Skeletal muscle cell (primary cell): ENCODE measurements at places on chromosomes 4 and X.
A peak's percentile ranks its signal among the peaks of the same experiment; 100 is the strongest.

GRCh38 chrX:95427389-95427788 is 1257.3 kb upstream of the DIAPH2 start:
- DNase-seq: peak; percentile 1

DNA sequence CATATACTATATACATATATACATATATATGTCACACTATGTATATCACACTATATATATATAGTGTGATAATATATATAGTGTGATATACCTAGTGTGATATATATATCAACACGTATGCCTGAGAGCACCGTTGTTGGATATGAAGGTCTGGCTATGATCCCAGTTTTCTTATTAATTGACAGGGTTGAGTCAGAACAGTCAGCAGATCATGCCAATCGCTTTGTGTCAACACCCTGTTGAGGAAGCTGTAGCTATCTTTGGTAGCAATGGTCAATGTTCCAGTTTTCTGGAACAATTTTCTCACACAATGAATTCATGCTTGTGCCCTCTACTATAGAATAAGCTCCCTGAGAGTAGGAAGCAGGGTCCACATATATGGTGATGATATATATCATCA is 496.0 kb upstream of the AGA start:
- no peak for DNase-seq

GRCh38 chr4:8266508-8266907 is 3.0 kb upstream of the HTRA3 start:
- DNase-seq: no peak

- no peak for DNase-seq
These were observed 22.2 kb downstream of the PHKA2 start for GRCh38 chrX:18961686-18962085.

DNA sequence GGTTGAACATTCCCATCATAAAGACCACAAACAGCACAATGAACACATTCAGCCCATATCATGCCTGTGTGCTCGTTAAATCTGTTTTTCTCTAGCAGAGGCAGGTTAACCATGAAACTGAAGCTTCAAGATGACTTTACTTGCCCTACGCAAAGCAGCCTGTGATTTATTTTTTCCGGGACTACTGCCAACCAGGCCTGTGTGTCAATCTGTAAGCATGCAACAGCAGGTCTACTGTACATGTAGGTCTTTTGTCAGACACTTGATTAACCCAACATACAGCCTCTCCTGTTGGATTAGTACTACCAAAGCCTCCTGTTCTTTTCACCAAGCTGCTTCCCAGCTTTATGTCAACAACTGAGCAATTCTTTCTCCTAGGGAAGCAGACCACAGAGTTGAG is 85.5 kb upstream of the ACSL1 start:
- peak; percentile 3 for DNase-seq

DNA sequence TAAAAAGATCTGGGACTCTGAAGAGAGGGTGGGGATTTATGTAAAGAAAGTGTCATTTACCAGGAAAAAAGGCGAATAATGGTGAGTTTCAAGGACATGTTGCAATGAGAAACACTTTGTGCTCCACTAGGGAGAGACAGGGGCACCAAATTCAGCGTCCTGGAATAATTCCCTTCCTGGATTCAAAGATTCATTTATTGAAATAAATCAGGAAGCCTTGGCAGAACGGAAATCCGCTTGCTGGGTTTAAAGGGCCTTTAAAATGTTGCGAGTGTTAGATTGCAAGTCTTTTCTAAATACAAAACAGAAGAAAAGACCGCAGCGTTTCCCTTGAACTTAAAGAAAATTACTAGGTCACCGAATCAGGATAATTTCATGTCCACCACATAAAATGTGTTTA is 3.8 kb upstream of the ZIC3 start:
- no peak for DNase-seq

DNA sequence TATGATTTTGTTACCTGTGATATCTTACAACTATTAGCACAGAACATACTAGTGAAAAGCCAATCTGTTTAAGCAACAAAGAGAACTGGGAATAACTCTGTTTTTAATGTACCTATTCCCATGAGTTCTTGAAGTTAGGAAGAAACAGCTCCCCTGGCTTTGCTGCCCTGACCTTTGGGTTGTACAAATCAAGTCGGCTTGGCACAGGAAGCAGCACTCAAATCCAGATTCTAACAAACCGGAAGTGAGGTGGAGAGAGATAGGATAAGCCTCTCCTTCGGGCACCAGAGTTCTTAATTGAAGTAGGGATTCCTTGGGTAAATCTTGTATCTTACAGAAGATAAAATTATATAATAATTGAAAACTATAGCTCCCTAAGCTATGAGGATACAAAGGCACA is 144.8 kb upstream of the CPEB2 start:
- DNase-seq: no peak

DNA sequence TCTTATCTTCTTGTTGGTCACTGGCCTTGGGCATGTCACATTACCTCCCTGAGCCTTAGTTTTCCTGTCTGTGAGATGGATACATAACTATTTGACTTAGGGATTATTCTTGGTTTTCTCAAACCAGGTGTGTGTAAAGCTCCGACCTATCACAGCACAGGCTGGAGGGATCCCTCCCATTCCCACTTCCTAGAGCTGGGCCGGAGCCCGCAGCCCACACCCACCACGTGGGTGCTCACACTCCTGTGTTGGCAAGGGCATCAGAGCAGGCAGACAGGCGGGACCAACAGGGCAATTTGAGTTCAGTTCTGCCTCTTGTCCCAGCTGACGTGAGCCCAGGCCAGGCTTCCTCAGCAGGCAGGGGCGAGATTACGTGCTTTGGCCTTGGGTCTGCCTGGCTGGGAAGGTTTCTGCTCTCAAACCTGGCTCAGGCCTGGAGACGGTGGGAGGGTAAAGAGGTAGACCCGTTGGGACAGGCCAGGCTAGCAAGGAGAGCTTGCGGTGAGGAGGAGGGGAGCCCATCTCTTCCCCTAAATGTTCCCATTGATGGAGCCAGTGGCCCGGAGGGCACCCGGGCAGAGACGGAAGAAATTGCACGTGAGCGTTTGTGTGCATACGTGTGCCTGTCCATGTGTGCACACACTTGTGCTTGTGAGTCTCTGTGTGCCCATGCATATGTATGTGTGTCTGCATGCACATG is 734 bp upstream of the SH3TC1 start:
- DNase-seq: no peak

DNA sequence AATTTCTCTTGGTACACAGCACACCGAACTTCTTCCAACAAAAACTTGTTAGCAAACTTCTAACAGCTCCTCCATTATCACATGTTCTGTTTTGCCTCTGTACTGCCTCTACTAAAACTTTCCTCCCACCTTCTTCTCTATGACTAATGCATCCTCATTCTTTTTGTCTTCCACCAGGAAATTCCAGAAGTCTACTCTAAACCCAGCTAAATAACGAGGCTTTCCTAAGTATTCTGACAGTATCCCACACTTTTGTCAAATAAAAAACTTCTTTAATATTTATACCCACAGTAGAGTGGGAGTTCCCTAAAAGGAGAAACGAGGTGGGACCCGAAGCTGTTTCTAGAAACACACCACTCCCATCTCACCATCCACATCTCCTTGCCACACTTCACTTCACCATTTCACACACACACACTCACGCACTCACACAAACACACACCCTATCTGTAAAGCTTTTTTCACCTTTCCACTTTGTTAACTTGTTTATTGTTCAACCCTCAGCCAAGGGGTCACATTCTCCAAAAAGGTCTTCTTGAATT is 280.3 kb downstream of the ARAP2 start:
- no peak for DNase-seq

DNA sequence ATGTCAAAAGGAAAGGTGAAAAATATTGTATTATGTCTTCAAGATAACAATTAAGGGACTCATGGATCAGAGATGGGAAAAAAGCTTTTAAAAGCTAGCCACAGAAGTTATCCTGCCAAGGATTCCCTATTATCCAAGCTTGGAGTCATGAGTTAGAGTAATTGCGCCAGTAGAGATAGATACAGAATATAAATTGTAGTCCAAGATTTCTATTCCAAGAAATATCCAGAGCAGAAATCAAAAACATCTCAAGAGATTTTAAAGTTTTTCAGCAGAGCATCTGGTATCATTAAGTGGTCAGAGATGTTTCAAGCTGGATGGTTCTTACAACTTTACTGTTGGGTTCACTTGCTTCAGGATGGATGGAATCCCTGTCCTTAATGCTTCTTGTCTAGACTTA is 186.7 kb downstream of the PCDH18 start:
- DNase-seq: no peak

DNA sequence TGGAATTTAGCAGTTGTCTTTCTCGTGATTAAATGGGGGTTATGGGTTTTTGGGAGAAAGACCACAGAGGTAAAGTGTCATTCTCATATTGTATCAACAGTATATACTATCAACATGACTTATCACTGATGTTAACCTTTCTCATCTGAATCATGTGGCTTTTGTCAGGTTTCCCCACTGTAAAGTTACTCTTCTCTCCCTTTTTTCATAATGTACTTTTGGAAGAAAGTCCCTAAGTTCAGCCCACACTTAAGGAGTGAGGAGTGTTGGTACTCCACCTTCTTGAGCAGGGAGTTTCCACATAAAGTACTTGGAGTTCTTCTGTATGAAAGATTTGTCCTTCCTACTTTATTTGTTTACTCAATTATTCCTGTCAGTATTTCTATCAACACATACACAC is 169.9 kb downstream of the ZNF330 start:
- DNase-seq: no peak

DNA sequence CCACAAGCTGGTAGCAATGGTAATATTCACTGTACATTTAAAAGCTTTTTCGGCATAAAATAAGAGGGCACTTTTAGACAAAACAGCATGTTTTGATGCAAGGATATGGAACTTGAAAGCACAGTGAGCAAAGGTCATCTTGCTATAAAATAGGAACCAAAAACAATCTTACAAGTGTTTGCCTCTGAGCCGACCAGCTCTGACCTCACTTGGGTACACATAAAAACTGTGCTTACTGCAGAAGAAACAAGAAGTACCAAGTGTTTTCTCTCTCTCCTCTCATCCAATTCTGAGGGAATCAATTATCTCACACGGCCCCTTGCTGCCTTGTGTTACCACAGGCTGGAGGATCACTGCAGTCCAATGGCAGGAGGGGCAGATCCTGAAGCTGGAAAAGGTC is 4.8 kb upstream of the IQSEC2 start:
- DNase-seq: no peak

- no peak for DNase-seq
These were observed 16.1 kb upstream of the USO1 start for GRCh38 chr4:75708218-75708691.

- no peak for DNase-seq
These were observed 121.3 kb downstream of the GPR143 start for GRCh38 chrX:9644335-9644734.

DNA sequence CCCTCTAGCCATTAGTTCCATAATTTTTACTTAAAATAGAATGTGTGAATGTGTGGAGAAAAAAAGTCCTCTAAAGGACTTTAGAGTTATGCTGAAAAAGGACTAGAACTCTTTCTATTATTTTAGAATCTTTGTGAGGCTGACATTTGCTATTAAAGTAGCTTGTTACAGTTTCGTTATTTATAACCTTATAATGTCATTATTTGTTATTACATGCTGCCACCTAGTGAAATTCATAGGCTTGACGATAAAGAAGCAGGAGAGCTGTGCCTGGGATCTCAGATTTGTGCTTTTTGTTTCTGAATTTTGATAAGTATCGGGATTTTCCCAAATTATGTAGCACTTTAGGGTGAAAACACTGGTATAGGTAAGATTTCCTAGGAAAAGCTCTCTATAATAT is 38.5 kb upstream of the TAPT1 start:
- DNase-seq: no peak

- no peak for DNase-seq
These were observed 557 bp upstream of the FAM53A start for GRCh38 chr4:1684506-1685234.

DNA sequence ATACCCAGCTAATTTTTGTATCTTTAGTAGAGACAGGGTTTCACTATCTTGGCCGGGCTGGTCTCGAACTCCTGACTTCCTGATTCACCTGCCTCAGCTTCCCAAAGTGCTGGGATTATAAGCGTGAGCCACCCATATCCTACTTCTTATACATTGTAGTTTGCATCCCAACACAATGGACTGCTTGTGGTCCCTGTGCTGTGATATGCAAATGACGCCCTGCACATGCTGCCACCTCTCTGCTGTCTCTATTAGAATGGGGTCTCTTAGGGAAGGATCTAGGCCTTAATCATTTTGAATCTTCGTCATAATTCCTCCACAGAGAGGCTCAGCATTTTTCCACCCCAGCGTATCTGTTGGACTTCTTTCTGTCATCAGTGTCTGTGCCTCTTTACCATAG is 595.9 kb downstream of the ADGRL3 start:
- DNase-seq: no peak

DNA sequence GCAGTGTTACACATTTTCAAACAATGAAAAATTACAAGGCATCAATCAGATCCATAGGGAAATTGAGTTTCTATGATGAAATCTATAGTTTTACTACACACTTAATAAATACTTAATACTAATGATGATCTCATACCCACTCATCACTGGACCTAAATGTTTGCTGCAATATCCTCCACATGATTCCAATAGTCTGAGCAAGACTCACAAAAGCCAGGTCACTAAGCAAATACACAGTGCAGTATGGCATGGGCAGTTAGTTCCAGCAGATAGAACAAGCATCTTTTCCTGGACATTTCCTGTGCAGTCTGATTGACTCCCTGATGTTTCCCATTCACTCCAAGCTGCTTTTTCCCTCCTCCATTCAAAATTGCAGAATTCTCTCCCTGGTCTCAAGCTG is 109.0 kb upstream of the ATOH1 start:
- DNase-seq: no peak

DNA sequence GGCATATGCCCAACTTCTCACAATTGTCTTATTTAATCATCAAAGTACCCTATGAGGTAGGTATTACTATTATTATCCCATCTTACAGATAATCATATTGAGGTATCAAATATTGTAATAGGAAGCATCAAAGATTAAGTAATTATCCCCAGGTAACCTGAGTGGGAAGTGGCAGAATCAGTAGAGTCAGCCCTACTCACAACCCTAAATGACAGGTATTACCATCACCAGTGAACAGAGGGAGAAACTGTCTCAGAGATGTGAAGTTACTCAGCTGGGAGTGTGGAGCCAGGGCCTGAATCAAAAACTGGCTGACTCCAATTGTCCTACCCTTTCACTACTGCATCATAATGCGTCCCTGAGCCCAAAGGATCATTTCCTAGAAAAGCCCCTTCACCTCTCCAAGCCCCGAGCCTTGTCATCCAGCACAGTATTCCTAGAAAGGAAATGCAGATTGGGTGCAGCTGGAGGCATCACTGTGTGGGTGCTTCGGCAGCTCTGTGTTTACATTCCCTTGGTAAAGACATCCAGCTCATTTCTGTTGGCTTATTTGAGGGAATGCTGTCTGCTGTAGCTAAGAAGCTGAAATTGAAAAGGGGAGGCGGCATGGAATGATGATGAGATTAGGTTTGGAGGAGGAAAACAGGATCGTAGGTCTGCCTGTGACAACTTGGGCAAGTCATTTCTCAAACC is 72.8 kb downstream of the DHX15 start:
- DNase-seq: no peak

GRCh38 chrX:48919360-48919841 is 577 bp upstream of the PIM2 start:
- no peak for DNase-seq

DNA sequence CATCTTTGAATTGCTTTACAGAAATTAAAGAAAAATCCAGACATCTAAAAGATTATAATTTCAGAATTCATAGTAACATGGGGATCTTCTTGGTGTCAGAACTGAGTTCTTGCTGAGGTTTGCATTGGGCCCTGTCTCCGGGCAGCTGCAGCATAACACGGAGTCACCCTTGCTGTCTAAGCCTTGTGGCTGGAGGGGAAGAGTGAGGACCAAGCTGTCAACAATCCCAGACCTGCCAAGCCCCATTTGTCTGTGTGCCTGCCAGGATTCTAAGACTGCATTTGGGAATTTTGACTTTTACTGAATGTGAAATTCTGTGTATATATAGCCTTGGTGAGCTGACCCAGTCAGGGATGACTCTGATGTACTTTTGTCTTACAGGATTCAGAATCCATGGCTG is 25.2 kb upstream of the NAP1L5 start:
- no peak for DNase-seq
